Hematopoietic multipotent progenitor cell treated with erythropoietin and hydrocortisone succinate and interleukin-3 and kit ligand, for 17 days (in vitro differentiated cells): ENCODE measurements at places on chromosomes 2 and 18.

DNA sequence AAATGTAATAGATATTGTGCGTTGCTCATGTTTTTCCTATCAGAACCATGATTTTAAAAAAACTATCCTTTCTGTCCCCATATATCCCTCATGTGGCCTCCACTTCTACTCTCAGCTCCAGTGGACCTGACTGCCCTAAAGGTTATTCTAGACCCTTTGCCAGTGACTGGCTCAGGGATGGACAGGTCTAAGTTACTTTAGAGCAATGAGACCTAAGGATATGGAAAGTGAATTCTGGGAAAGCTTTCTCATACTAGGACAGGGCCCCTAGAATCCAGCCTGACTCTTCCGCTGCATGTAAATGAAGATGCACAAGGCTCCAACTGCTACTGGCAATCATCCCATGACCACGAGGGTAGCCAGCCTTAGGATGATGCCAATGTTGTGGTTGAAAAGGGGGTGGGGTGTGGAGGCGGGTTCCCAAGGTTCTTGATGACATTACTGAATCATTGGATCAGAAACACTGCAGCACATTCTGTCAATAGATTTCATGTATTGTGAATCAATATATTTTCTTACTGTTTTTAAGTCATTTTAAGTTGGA is 21.3 kb downstream of the C2orf69 start:
- DNase-seq = no peak

DNA sequence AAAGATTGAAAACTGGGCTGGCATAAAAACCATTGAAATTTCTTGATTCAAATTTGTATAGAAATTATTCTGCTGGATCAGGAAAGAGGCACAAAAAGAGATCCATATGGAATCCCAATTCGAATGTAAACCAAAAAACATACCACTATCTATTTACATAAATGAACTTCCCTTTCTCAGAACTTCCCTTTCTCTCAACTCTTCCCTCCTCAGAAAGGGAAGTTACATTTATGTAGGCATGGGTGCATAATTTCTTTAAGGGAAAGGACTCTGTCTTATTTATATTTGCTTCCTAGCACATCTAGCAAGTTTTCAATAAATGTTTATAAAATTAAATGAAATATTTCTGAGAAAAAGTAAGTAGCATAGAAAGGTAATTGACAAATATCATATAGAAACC is 398.1 kb upstream of the ATP5MC3 start:
- no peak for DNase-seq

DNA sequence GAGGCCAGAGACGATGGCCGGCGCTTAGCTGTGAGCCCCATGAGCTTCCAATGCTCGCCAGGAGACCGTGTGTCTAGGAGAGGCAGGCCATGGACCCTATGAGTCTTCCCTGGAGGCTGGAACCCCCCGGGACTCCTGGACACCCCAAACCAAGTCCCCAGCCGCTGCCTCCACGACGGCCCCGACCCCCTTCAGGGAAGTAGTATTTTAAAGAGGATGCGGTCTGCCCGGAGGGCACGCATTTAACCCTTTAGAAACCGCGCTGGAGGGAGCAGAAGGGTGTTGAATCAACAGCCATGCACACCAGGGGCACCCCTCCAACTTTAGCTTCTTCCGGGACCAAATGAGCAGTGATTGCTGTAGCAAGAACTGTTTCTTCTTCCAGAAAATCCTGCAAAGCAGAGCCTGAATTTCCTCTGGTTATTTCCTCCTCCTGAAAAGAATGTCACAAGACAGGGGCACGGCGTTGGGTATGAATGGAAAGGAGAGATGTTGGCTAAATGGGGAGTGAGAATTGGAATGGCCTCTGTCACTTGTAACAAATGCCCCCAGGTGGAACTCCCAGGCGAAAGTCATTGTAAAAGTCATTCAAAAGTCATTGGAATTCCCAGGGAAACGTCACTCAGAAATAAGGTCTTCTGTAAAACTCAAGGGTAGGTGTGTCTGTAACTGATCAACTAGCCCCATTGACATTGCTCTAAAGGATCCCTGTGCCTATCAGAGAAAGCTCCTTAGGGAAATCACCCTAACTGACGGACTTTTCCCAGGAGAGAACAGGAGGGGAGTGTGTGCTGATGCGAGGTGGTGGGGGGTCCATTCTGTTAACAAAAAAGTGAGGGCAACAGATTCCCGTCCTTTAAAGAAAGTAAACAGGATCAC is 5.8 kb upstream of the GBX2 start:
- DNase-seq = no peak

- DNase-seq = no peak
These were observed 17.5 kb upstream of the DOK6 start for GRCh38 chr18:69383186-69383585.

DNA sequence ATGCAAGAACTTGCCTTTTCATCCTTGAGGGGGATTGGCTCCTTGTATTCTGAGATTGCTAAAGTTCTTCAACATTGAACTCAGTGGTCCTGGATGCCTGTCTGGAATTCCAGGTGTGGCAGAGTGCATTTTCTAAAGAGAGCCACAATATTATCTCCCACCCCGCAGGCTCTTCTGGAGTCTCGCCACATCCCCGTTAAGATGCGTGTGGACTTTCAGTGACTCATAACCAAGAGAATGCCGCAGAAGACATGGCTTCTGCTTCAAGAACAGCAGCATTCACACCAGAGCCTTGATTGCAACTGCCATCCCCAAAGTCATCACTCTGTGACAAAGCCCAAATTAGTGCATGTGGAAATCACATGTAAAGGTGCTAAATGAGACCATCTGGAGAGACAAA is 142.7 kb downstream of the CDH20 start:
- no peak for DNase-seq

DNA sequence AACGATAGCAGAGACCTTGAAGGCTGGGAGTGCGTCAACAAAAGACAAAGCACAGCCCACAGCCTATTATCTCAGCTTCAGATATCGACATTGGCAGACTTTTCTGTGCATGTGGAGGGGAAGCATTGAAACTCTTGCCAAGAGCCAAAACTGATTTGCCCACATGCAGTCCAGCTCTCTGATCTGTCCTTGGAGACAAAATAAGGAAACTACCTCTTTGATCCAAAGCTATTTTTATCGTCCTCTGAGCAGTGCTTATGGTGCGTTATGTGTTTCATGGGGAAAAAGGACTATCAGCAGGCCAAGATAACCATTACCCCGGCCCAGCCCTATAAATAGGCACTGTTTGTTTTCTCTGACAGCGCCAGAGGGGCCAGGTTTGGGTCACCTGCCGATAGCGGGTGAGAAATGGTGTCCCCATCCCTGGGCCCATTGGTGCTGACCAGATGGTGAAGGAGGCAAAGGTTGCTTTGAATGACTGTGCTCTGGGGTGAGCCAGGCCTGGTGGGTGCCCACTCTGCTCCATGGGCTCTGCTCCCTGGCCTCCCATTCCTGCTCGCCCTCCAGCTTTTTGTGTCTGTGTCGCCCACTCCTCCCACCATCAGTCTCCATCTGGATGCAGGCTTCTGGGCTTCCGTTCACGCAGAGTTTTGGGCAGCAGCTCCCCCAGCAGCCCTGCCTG is 176.1 kb upstream of the HS6ST1 start:
- DNase-seq = no peak

DNA sequence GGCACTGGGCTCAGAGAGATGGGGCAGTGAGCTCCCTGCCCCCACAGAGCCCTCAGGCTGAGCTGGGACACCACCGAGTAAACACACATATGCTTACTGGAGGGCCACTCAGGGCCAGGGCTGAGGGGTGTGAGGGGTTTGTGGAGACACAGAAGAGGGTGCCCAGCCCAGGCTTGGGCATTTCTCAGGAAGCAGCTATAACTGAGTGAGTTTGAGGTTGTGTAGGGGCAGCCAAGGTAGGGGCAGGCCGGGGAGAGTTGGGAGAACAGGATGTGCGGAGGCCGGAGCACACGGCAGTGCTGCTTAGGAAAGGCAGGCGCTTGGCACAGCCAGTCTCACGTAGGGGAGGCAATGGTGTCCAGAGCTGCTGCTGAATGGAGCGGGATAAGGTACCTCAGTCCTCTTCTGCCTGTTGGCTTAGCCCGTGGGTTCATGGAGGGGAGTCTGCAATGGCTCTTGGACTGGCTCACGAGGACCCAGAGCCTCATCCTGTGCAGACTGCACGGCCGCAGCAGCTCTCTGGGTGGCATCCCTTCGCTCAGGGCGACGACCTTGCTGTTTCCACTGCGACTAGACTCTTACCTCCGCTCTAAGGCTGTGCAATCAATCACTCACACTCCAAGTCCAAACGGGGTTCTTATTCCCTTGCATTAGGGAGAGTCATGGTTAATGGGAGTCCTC is 466.1 kb upstream of the HS6ST1 start:
- DNase-seq = no peak
